ENCODE measurements at places on chromosomes 11 and 22. TPM values are rescaled to one million over a fixed set of nuclear protein-coding genes. Genes with fewer than 3 reads are reported as not detected.

GRCh38 chr11:134792044-134792443 lies 380.0 kb upstream of the B3GAT1 start:
- no peak overlapping the region for H3K4me3 ChIP-seq
- no peaks in the 10 kb centered on the region for H3K4me1 ChIP-seq
- no peak for DNase-seq
- H3K27ac ChIP-seq: no peak overlapping the region
- no peaks in the 10 kb centered on the region for H3K36me3 ChIP-seq
- H3K27me3 ChIP-seq: peaks cover 8% of the 10 kb centered on the region

GRCh38 chr11:96337541-96338431 lies 5.2 kb downstream of the MAML2 start:
- H3K27ac ChIP-seq: no peak overlapping the region
- H3K36me3 ChIP-seq: peaks cover 9% of the 10 kb centered on the region
- peak overlapping the region; percentile 92 for H3K4me3 ChIP-seq
- DNase-seq: peak; percentile 20

GRCh38 chr11:75320643-75321042 lies 30.8 kb downstream of the ARRB1 start:
- peaks cover 26% of the 10 kb centered on the region for H3K4me1 ChIP-seq
- DNase-seq: no peak
- no peaks in the 10 kb centered on the region for H3K27me3 ChIP-seq
- no peak overlapping the region for H3K4me3 ChIP-seq
- H3K27ac ChIP-seq: no peak overlapping the region
- peaks cover 4% of the 10 kb centered on the region for H3K36me3 ChIP-seq

The BTG4 gene
- not detected for total RNA-seq
